ENCODE measurements at places on chromosomes 3 and 15.

GRCh38 chr3:183156266-183156665 is 6.3 kb downstream of the LAMP3 start:
- DNase-seq: no peak

- no peak for DNase-seq
These were observed 17.9 kb upstream of the CDCP1 start for GRCh38 chr3:45164056-45164455.

- no peak for DNase-seq
These were observed 4.9 kb upstream of the DUSP7 start for GRCh38 chr3:52061121-52061910.

- DNase-seq: no peak
These were observed 26.3 kb upstream of the BNC1 start for GRCh38 chr15:83310521-83311456.

DNA sequence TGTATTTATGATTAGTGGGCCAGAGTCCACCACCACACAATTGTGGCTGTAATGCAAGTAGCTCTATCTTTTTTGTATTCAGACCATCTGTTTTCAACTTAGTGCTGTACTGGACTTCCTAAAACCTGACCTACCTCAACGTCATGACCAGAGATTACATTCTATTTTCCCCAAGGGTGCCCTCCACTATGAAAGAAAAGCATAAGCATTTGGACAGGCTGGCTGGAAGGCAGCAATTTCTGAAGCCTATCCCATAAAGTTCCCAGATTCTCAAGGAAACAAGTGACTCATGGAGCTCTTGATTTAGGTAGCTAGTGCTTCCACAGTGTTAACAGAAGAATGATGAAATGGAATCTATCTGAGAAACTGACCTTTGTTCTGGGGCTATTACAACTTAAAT is 75.8 kb downstream of the COL8A1 start:
- no peak for DNase-seq

GRCh38 chr3:187841560-187841959 is 96.3 kb upstream of the BCL6 start:
- no peak for DNase-seq

- no peak for DNase-seq
These were observed 35.0 kb downstream of the RFX7 start for GRCh38 chr15:56208641-56209155.

GRCh38 chr3:127391436-127392155 is 103.8 kb upstream of the PRR20G start:
- no peak for DNase-seq

GRCh38 chr3:17469954-17470353 is 272.5 kb downstream of the TBC1D5 start:
- DNase-seq: no peak

DNA sequence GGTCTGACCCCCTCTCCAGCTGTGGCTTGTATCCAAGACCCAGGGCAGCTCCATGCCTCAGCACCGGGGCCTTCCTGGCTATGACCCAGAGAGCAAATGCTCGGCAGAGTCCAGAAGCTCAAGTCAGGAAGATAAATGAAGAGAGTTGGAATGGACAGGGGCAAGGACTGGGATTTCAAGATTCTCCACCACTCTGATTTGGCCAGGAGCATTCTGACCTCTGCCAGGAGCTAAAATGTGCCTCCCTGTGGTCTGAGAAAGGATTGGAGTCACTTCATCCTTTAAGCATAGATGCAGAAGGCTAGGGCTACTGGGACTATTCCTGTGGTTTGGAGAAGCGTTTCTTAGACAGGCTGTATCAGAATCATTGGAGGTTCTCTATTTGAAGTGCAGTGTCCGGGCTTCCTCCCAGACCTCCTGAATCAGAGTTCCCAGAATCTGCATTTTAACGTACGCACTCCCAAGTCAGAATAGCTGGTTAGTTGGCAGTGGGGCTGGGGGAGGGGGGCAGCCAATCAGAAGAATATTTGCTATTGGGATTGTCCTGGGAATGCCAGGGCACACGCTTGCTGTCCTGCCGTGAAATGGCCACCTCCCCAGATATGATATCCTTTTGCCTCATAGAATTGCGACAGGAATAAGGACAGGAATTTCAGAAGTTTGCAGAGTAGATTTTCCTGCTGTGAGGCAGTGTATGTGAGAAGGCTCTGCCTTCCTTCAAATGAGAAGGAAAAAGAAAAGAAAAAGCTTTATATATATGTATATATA is 57.4 kb downstream of the HRH1 start:
- no peak for DNase-seq

- no peak for DNase-seq
These were observed 10.1 kb downstream of the ARL14 start for GRCh38 chr3:160686955-160687535.
